Cerebellum (tissue), 4 donors: ENCODE measurements at places on chromosomes 3 and 15. TPM values are rescaled to one million over a fixed set of nuclear protein-coding genes. Genes with fewer than 3 reads are reported as not detected.

DNA sequence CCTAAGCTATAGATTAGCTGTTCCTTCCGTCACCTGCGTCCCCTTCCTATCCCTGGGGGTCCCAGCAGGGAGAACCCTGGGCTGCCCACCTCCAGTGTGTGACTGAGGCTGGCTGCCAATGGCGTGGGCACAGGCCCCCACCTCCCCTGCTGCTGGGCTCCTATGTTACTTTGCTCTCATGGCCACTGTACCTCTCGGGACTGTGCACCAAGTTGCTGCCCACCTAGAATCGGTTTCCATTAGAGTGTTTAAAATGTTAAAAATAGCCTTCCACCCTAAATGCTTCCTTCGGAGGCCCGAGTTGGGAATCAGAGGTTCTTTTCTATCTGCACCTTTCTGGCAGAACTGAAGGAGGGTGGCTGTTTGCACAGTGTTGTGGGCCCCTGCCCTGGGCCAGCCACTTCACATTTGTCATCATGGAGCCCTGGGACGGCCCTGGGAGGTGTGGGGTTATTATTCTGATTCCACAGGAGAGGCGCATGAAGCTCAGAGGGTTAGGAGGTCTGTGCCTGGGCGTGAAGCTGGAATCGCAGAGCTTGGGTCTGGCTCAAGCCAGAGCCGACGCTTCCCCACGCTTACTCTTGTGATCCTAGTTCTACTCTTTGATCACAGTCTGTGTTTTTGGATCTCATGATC, 29.1 kb downstream of the IRAK2 start:
- DNase-seq, result no peak

GRCh38 chr15:83538682-83539081, 91.5 kb downstream of the SH3GL3 start:
- no peak for DNase-seq

DNA sequence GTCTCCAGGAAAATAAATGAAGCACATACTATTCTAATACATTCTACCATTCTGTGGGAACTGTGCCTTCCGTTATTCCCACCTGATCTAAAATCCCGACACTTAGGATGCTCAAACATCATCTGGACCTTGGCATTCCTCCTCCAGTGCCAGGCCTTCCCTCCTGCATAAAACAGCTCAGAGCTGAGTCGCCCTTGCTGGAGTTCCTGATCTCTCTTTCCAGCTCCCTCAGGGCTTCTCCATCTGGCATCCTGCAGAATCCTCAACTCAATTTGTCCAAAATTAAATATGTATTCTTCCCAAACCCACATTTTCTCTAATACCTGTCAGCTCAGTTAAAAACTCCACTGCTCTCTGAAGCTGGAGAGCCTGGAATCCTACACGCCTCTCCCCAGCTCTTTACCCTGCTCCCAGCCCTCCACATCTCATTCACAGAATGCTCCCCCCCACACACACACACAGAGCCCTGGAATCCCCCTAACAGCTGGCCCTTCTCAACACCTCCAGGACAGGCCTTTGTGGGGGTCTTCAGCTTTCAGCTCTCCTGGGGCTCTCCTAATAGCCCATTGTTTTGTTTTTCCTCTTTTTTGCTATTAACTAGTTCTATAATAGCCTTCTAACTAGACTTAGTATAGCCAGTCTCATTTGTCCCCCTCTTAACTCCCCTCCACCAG, 78.5 kb downstream of the HMG20A start:
- peak; percentile 58 for DNase-seq

GRCh38 chr3:55292360-55292759, 194.7 kb downstream of the WNT5A start:
- DNase-seq, result no peak

Gene CD200
- total RNA-seq, result 49.4 TPM

Gene GOLGA8T
- total RNA-seq, result 0.64 TPM

Gene CEMIP
- total RNA-seq, result 7.1 TPM
